HT-29 (cell line): ENCODE measurements at places on chromosomes 1 and 21.

DNA sequence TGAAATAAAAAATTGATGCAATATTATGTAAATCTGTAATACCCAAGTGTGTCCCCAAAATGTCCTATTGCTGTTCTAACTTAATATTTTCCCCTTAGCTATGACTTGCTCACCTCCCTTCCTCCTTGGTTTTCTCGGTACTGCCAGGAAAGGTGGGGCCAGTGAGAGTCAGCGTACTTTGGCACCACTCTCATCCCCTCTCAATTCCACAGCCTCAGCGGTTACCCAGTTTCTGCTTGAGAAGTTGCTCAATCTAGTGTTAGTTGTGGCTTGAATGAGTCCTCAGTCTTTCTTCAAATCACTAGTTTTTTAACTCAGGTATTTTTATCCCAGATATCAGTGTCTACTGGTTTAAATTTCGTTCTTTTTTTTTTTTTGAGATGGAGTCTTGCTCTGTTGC lies 32.3 kb downstream of the BCAS2 start:
- no peak for DNase-seq

DNA sequence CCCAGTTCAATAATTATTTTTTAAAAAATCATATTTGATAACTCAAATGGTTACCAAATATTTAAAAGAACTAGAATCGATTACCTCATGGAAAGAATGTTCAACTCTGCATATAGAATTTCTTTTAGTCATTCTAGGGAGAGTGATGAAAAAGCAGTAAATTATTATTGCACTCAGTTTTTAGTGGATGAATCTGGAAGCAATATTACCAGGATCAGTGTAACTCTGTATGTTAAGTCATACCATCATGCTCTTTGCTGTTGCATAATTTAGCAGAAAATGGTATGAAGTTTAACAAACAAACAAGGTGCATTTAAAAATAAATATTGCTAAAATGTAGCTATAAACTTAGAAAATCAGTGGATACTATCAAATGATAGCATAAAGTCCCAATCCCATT lies 46.1 kb upstream of the ARHGAP29 start:
- no peak for DNase-seq

GRCh38 chr1:40414331-40414730 lies 35.9 kb upstream of the ZFP69B start:
- DNase-seq: no peak

- no peak for DNase-seq
Observed at GRCh38 chr1:43059640-43060574, 101.2 kb upstream of the SLC2A1 start.

DNA sequence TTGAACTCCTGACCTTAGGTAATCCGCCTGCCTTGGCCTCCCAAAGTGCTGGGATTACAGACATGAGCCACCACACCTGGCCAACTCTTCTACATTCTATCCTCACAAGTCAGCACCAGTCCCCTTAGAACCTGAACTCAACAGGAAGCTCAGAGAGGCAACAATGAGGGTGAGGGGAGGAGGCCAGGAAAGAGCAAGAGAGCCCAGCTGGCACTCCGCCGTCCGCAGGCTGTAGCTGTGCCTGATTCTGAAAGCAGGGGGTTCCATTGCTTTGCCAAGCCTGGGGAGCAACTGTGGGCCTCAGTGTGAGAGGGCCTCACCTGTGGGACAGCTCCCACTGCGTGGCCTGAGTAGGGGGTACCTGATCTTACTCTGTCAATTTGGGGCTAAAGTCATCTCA lies 18.7 kb downstream of the STK40 start:
- no peak for DNase-seq

DNA sequence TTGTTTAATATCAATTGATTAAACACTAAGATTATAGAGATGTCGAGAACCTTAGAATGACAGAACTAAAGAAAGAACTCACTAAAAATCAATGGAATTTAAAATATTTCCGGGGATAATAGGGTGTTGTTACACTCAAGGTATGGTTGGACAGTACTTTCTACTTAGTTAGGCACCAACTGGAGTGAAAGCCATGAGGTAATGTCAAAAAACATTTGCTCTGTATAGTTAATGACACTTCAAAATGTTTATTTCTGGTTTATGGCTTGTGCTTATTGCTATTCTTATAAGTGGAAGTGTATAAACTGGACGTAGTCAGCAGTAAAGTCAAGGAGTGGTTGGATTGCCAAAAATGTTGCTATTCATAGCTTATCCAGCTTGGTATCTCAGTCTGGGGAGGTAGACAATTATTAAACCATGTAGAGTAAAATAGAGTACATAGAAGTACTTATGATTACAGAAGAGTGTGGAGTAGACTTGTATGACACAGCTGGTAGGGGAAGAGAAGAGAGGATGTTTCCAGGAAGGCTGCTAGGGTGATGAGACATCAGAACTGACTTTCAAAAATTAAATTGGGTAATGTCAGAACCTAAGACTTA lies 56.5 kb upstream of the BMP8A start:
- DNase-seq: no peak

DNA sequence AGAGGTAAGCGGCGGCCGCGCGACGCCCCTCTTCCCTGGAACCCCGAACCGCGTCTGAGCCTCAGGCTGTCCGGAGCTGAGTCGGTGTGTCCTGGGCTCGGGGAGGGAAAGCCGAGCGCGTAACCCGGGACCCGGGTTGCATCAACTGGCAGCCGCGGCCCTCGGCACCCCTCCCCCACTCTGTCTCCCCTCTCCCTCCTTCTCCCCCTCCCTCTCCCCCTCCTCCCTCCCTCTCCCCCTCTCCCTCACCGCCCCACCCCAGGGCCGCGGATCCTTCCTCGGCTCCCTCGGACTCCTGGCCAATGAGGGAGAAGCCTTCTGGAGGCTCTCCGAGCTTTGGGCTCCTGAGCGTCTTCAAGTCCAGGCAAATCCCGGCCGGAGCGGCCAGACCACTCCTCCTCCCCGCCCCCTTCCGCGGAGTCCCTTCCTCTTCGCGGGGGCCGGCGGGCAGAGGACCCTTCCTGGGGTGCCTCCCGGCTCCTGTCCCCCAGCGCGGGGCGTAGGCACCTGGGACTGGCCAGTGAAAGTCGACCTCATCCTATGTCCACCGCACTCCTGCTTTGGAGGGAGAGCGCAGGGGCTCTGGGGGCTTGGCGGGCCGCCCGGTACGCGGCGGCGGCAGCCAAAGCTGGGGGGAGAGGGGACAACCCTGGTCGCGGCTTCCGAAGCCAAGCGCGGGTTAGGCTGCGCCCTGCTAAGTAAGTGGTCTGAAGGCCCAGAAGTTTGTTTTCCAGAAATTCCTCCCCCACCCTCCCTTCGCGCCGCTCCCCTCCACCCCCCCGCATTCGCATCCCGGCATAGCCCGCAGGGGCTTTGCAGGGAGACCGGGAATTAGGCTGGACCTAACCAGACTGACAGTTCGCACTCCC lies 850 bp downstream of the SESN2 start:
- peak; percentile 56 for DNase-seq

DNA sequence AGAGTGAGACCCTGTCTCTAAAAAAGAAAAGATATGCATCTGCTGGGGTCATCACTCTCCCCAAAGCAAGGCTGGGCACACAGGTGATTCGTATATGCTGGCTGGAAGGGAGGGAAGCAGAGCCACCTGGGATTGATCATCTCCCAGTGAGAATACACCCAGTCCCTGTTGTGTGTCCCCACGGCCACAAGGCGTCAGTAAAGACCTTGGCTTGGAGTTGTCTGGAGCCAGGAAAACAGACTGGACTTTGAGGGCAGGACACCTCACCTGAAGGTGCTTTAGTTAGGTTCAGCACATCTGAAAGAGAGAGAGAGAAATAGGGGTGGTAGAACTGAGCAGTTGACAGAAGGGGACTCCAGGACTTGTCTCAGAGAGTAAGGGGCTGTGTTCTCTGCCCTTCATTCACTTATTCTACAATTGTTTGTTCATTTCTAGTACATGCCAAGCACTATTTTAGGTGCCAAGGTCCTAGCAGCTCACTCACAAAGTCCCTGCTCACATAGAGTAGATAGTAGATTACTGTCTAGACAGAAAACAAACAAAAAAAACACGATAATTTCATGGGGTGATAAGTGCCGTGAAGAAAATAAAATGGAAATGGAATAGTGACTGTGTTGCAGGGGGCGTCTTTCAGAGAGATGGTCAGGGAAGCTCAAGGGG lies 13.5 kb downstream of the CITED4 start:
- peak; percentile 85 for DNase-seq

GRCh38 chr1:43565600-43566360 lies 35.1 kb downstream of the PTPRF start:
- DNase-seq: no peak

GRCh38 chr1:28109639-28110038 lies 21.2 kb upstream of the EYA3 start:
- no peak for DNase-seq

DNA sequence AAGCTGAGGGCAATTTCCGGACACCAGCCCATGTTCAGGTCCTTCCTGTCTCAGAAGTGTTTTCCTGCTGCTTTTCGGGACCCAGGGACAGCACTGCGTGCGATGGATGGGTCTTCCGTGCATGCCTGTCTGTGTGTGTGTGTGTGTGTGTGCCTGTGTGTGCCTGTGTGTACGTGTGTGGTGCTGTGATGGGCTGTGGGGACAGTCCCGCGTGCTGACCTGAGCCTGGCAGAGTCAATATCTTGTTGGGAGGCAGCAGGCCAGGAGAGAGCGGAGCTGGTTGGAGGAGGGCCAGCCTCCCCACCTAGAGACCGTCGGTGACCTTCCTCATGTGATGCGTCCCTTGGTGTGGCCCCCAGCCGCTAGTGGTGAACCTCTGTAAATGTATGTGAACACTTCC lies 13.7 kb downstream of the SKI start:
- DNase-seq: no peak

DNA sequence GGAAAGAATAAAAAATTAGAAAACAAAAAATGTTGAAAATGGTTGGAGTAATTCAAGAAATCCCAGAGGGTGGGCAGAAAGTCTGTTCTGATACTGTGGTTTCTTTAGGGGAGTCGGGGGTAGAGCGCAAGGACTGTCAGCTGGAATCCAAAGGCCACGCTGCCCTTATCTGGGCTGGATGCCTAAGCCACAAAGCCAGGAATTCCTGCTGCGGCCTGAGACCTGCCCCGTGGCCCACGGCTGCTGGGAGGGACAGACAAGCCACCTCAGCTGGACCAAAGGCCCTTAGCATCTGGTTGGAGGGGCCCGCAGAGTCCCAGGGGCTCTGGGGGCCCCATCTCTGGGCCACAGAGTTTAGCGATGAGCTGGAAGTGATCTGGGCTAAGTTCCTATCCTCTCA lies 60.2 kb downstream of the DMRTB1 start:
- DNase-seq: no peak

- DNase-seq: no peak
Observed at GRCh38 chr1:58997060-58997411, 213.2 kb upstream of the JUN start.

DNA sequence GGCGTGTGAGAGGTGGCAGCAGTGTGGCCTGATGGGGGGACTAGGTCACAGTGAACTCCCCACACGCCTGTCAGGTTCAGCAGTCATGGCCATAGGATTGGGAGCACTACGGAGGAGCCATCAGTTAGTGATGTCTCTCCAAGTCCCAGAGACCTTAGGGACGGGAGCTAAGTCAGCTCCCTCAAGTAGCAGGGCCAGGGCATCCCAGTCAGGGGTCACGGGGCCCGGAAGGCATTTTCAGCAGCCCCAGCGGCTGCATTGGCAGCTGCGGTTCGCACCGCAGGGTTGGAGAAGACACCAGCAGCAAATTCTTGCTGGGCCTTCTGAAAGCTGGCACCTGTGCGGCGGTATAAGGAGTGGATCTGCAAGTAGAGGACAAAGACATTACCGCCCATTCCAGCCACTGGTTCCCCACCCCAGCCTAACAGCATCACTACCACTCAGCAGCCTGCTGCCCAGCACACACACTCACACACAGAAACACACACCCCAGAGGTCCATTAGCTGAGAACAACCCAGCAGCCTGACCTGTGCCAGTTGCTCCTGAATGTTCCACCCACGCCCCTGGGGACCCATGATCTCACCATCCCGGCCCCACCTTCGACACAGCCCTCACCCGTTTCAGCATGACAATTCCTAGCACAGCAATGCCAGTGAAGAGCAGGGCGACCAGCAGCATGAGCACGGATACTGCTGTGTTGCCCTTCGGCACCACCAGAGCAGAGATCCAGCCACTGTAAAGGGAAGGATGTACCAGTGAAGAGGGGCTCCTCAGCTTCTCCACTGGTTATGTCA lies 972 bp upstream of the ENTREP3 start:
- DNase-seq: no peak

DNA sequence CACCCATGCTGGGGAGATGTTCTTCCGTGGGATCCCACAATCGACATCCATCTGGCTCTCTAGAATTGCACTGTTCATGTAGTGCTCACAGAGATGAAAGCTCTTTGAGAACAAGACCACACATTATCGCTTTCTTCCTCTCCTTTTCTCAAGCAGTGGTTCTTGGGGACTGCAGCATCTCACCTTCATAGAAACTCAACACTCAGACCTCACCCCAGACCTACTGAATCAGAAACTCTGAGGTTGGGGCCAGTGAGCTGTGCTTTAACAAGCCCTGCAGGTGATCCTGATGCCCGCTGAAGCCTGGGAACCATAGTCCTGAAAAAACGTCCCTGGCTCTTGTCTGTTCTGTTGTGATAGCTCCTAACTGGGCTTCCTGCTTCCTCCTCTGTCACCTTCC lies 251.3 kb upstream of the FGGY start:
- no peak for DNase-seq

DNA sequence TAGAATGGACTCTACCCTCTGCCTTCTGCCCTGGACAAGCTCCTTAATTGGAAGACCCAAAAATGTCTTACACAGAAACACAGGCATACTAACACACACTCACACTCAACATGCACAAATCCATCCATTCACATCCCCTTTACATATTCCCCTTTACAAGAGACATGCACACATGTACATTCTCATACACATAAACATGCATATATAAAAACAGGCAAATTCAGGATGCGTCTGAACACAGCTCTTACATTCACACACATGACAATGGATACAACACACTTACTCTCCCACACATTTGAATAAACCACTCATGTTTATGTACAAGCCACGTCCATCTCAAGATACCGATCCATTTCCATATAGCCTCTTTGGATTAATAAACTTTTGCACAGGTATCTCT lies 84.4 kb downstream of the HMGB4 start:
- no peak for DNase-seq

- peak; percentile 87 for DNase-seq
Observed at GRCh38 chr1:211476200-211476849, 15.6 kb downstream of the RD3 start.
